SK-N-DZ (cell line): ENCODE measurements at places on chromosomes 7 and 10.

- no peak for DNase-seq
Observed at GRCh38 chr10:49150426-49150825, 16.6 kb upstream of the FAM170B start.

GRCh38 chr7:38658921-38659320 lies 27.7 kb upstream of the AMPH start:
- DNase-seq: no peak

DNA sequence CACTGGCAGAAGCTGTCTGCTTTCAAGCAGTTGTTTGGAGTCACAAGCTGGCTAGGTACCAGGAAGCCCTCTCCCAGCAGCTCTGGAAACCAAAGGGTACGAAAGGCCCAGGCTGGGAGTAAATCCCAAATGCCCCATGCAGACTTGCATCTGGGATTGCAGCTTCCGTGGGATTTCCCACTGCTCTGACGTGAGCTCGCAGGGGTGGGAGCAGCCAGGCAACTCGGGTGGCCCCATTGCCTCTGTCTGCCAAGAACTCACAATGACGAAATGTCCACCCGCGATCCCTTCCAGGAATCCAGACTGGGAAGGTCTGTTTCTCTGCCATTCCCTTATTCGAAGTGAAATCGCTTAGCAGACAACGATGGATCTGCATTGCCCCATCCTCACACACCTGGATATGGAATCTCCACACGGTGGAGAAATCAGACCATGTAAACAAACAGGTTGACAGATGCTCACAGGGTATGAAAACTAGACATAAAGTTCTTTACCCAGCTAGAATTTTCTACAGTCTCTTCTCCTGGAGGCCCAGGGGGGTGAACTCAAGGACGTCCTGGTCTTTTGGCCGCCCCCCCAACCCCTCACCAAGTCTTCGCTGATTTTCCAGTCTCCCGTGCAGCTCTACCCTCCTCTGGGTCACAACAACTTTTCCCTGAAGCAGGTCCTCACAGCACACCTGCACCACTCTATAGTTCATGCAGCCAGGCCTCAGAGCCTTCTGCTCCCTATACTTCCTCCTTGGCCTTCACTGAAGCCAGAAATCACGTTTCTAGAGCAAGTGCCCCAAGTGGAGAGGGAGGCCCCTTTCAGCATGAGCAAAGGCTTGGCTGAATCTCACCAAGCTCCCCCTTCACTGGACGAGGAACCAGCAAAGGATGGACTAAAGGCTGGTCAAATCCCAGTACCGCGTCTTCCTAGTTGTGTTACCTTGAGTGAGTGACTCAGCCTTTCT lies 20.0 kb downstream of the SH3PXD2A start:
- no peak for DNase-seq

DNA sequence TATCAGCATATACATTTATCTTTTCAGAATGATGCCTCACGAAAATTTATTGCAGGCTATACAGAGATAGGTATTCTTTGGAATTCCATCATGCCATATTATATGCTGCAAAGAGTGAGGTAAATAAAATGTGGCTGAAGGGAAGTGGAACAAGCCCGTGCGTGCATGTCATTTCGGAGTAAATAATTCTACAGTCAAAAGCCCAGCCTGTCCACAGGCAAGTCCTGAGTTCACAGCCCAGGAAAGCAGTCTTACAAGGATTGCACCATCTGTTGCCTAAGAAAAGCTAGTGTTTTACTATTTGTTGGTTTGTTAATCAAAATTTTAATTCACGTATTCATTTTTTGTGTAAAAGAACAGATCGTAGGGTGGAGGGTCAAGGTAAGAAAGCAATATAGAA lies 292.4 kb upstream of the AKR1E2 start:
- DNase-seq: no peak

- no peak for DNase-seq
Observed at GRCh38 chr10:62166331-62167131, 102.1 kb downstream of the RTKN2 start.
